SW480 (cell line): ENCODE measurements at places on chromosomes 2 and 18.
A peak's percentile ranks its signal among the peaks of the same experiment; 100 is the strongest.

DNA sequence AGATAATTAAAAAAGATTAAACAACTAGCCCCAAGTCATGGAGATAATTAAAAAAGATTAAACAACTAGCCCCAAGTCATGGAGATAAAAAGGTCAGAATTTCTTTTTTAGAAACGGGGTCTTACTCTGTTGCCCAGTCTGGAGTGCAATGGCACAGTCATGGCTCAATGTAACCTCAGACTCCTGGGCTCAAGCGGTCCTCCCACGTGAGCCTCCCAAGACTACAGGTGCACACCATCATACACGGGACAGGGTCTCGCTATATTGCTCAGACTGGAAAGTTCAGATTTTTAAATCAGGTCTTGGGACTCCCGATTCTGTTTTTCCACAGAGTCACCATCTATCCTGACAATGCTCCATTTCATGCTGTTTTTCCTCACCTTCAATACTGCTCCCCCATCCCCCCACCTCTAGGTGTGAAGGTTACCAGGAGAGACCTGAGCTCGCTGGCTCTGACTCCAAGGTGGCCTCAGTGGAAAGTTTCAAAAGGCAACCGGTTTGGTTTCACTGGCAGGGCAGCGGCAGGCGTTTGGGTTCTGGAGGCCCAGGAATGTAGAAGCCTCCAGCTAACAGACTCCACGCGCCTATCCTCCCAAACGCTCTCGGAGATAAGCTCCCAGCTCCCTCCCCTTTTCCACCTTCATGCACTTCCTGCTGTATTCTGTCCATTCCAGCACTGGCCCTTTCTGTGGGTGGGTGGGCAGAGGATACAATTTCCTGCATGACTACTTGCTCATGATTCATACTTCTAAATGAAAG lies 2.9 kb upstream of the SEMA4C start:
- no peak for DNase-seq

GRCh38 chr18:12658426-12659138 lies 675 bp upstream of the SPIRE1 start:
- DNase-seq = peak; percentile 43

DNA sequence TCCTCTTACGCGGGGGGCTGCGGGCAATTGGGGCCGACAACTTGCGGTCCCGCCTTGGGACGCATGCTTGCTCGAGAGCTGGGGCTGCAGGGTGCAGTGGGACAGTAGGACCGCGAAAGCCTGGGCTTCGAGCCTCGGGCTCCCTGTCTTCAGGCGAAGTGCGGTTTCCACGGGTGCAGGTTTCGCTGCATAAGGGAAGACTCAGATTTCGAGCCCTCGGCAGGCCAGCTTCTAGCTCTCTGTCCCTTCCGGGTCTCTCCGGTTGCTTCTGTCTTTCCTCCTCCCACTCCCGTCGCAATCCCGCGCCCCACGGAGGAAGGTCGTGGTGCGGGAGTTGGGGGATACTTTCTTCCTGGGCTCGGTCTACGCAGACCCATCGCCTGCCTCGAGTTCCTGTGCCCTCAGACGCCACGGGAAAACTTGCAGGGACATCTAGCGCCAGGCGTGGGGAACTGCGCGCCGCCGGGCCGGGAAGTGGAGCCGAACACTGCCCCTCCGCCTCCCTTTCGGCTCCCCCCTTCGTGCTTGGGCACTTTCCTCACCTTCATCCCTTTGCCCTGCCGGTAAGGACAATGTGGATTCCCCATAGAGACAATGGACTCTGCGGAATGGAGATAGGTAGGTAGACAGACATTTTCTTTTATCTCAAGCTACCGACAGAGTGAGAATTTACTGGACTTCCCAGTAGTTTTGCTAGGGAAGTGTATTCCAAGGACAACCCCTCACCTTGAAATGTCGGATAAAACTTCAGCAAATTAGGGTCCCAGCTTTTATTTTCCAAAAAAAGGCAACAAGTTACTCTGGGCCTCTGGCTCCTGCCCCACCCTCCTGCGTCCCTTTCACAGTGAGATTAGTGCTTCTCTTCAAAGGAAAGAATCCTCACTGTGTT lies 4.2 kb upstream of the HOXD13 start:
- peak; percentile 60 for DNase-seq

DNA sequence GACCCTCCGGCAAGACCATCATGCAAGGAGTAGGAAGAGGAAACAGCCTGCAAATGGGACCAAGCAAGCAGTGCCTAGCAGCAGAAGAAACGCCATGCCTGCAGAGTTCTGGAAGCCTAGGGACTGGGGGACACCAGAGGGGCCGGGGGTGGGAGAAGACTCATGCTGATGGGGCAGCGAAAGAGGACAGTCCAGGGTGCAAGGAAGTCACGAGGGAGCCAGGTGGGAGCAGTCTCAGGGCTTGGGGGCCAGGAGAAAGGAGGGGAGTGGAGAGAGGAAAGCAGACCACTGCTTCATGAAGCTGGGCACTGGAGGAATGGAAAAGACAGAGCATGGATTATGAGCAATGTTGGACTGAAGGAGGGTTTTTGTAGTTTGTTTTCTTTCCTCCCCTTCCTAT lies 119.4 kb upstream of the CAPN13 start:
- no peak for DNase-seq

DNA sequence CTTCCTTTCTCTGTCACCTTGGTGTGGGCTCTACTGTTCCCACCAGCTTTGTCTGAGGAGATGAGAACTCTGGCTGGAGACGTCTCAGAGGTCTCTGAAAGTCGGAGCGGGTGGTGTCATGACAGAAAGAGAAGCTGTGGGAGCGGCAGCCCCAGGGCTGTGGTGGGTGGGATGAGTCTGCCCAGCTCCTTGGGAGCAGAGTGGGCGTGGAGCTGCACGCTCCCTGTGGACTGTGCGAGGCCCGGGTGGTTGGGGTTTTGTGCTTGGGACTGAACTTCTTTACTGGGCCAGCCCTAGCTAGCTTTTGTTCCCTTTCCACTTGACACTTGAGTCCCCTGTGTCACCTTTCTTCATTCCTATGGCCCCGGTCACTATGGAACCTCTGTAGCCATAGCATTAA lies 10.4 kb downstream of the TOGARAM2 start:
- DNase-seq = no peak

- DNase-seq = no peak
These were observed 32.4 kb downstream of the BCL11A start for GRCh38 chr2:60520917-60521539.

DNA sequence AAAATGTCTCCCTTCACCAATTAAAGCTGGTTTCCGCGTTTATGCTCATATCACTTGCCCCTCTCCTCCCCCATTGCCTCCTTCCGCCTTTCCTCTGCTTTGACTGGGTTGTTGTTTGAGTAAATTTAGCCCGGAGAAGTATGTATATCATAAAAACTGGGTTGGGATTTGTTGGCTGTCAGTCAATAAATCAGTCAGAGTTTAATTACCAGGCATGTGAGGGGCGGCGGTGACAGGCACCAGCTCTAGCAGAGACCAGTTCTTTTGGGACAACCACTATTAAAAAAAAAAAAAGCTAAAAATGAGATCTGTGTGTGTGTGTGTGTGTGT lies 382.4 kb upstream of the SMIM21 start:
- DNase-seq = peak; percentile 1
